Breast epithelium (tissue), 4 donors: ENCODE measurements at places on chromosomes 4 and X.

DNA sequence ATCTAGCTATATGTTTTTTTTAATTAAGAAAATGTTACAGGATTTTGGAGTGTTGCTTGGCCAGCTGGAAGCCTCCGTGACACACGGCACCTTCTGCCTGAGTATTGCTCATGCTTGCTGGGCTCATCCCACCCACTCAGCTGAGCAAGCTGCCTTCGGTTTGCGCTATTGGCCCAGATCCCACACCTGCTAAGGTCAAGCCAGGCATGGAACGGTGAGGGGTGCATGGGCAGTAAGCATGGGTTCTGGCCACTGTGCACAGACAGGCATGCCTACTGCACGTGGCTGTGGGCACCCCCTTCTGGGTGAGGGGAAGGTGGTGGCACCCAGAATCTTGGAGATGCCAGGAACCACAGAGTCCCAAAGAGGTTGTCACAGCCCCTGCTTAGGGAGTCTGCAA lies 1178.4 kb upstream of the PCDH7 start:
- no peak overlapping the region for H3K4me3 ChIP-seq
- no peaks in the 10 kb centered on the region for H3K4me1 ChIP-seq
- H3K27ac ChIP-seq = no peak overlapping the region
- H3K36me3 ChIP-seq = no peaks in the 10 kb centered on the region
- H3K27me3 ChIP-seq = no peaks in the 10 kb centered on the region

GRCh38 chr4:17690898-17691297 lies 76.5 kb downstream of the MED28 start:
- no peaks in the 10 kb centered on the region for H3K36me3 ChIP-seq
- H3K27ac ChIP-seq = no peak overlapping the region
- no peaks in the 10 kb centered on the region for H3K4me1 ChIP-seq
- no peak overlapping the region for H3K4me3 ChIP-seq

GRCh38 chrX:16828124-16828908 lies 41.8 kb downstream of the RBBP7 start:
- H3K27ac ChIP-seq = peak overlapping the region; percentile 83
- H3K4me1 ChIP-seq = no peaks in the 10 kb centered on the region
- H3K4me3 ChIP-seq = no peak overlapping the region

GRCh38 chr4:171924746-171925376 lies 111.7 kb downstream of the GALNTL6 start:
- no peaks in the 10 kb centered on the region for H3K27me3 ChIP-seq
- H3K4me1 ChIP-seq = no peaks in the 10 kb centered on the region
- DNase-seq = no peak

- H3K27ac ChIP-seq = no peak overlapping the region
- no peak overlapping the region for H3K4me3 ChIP-seq
- no peaks in the 10 kb centered on the region for H3K36me3 ChIP-seq
- no peaks in the 10 kb centered on the region for H3K27me3 ChIP-seq
- DNase-seq = no peak
- H3K4me1 ChIP-seq = no peaks in the 10 kb centered on the region
Observed at GRCh38 chrX:70592091-70592490, 147.5 kb downstream of the DLG3 start.

DNA sequence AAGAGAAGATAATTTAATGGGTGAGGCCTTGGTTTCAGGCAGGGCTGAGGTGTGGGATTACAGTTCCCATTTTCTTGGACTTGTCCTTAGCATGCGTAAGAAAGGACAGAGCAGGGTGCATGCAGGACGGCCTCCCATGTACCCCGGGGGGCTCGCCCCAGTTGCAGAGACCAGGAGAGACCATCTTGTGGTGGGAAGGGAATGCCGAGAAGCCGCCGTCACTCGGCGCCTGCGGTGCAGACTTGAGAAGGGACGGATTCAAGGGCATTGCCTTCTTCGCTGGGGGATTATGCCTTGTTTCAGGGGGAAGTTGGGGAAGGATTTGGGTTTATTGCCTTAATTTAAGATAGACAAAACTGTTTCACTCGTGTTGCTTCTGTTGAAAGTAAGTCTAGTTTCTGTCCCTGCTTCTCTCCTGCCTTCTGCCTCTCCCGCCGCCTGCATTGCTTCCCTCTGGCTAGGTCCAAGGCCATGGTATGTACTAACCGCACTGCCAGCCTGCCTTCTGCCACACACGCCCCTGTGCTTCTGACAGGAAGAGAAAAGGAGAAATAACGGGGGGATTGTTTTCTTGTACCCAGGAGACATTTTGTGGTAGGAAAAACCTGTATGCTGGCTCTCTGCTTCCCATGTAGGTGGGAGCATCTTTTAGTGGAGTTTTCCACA lies 175.9 kb downstream of the DCLK2 start:
- no peaks in the 10 kb centered on the region for H3K36me3 ChIP-seq
- DNase-seq = no peak
- no peak overlapping the region for H3K4me3 ChIP-seq

- H3K27me3 ChIP-seq = peaks cover 14% of the 10 kb centered on the region
- no peak overlapping the region for H3K27ac ChIP-seq
- no peak overlapping the region for H3K4me3 ChIP-seq
- peak; percentile 33 for DNase-seq
- no peaks in the 10 kb centered on the region for H3K4me1 ChIP-seq
Observed at GRCh38 chrX:150525061-150525919, 43.1 kb upstream of the MTM1 start.

DNA sequence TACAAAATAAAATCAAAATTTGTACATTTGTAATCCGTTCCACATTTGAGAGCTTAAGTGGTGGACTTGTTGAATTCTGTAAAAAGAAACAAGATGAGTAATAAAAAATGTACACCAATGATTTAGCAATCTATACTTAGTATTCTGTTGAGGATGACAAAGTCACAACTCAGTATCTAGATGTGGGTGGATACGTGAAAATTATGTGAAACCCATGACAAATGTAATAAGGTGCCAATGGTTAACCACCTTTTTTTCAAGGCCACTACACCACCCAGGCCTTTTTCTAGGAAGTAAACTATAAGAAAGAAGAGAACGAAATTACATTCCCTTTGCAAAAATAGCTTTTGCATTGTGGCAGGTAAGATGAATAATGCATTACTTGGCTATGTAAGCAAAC lies 77.0 kb downstream of the ATP8A1 start:
- H3K27ac ChIP-seq = no peak overlapping the region
- H3K4me3 ChIP-seq = no peak overlapping the region
- no peaks in the 10 kb centered on the region for H3K36me3 ChIP-seq
- no peaks in the 10 kb centered on the region for H3K4me1 ChIP-seq
- DNase-seq = no peak
